ENCODE measurements at places on chromosomes 5 and 9.
A peak's percentile ranks its signal among the peaks of the same experiment; 100 is the strongest.

DNA sequence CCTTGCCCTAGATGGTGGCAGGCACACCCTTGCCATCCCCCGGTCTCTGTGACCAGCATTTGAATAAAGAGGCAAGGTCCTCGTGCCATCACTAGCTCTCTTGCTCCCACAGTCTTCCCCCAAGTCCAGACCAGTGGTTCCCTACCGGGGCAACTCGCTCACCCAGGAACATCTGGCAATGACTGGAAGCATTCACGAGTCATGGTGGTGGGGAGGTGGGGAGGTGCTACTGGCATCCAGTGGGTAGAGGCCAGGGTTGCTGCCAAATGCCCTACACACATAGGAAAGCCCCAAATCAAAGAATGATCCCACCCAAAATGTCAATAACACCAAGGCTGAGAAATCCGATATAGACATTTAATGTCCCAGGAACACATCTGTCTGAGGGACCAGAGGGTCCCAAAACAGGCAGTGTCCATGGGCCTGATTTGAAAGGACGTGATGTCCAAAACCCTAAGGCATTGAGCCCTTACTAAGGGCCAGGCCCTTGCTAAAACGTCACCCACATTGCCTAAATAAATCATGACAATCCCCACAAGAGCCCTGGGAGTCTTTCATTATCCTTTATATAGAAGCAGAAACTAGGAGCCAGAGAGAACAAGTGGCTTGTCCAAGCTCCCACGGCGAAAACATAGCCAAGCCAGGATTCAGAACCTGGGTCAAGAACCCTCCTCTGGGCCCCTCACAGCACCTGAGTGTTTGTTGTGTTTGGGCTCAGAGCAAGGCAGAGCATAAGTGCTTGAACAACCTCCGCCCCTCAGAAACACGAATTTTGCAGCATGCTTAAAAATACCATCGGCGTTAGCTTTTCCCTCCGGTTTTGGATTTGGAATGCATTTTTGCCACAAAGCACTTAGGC lies 119.3 kb upstream of the WWC1 start:
- DNase-seq: no peak

GRCh38 chr5:176384366-176384930 lies 4.0 kb downstream of the NOP16 start:
- no peak for DNase-seq

GRCh38 chr9:34254141-34254913 lies 74.7 kb downstream of the KIF24 start:
- DNase-seq: peak; percentile 78

GRCh38 chr5:57895766-57896165 lies 413.2 kb upstream of the ACTBL2 start:
- no peak for DNase-seq

GRCh38 chr5:5628866-5629606 lies 206.6 kb downstream of the ICE1 start:
- DNase-seq: no peak

DNA sequence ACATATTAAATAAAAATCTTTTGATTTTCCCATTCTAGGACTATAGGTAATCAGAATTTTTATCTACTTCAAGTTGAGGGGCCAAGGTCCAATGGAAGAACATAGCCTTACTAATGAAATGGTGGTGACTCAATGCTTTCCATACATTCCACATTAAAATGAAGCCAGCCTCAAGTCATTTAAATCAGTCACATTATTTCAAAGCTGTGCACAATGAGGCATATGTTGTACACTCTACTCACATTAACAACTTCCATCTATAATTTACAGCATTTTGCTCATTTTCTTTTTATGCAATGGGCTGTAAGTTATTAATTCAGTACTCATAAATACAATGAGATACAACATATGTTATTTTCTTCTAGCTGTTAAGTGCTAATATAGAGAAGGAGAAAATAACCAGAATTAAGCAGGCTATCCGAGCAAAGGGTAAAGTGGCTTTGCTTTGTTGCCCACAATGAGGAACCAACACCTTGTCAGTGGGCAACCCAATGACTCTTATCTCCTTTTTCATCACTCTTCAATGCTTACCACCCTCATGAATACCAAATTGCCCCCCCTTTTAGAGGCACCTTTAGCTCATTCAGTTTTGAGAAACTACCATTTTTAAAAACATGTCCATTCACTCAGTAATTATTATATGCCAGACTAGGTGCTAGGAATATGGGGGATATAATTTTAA lies 52.4 kb downstream of the TTLL11 start:
- DNase-seq: no peak

DNA sequence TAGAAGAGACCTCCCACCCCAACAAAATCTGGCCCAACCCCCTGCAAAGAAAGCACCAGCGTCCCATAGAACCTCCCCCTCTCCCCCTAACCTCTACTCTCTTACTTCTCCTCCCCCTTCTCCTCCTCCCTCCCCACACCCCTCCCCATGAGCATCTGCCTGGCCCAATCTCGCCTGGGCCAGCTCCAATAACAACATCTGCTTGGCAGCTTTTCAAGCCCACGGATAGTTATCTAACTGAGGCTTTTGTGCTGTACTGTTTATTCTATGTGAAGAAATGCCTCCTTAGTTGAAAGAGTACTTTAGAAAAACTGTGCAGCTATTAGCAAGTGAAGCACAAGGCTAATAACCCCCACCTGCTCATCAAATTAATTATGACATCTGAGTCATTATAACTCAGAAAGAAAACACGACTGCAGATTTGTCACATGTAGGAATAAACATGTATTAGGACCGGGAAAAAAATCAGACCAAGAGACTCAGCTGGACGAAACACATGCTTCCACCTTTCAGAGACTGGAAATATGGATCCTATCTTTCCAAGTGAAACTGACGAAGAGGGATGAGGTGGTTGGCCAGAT lies 42.8 kb downstream of the NFIB start:
- DNase-seq: no peak
